ENCODE measurements at places on chromosomes 11 and 22.

DNA sequence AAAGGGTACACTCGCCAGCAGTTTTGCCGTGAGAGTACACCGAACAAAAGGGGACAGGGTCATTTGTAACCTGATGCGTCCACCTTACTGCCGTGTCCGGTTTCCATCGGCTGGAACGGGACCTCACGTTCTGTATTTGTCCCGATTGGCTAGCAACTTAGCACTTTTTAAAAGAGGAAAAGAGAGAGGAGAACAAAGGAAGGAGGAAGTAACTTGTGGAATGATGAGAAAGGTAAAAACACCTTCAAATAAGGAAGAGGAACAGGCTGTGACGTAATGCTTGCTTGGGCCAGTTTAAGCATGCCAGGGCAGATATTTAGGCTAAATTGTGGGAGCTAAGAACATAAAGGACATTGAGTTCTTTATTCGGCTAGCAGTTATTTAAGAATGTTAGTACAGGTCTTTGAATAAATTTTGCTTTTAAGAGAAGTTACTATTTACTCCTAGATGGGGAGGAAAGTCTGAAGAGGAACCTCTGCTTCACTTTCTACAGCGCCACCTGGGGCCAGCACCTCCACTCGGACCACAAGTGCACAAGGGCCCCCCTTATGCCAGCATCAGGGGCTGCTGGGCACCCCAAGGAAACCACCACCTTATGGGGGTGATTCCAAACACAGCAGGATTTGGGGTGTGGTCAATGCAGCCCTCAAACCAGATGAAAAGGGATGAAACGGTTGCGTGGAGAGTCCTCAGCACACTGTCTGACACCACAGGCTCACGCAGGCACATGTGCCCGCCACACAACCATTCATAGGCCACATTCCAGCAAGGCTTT, 5.8 kb downstream of the ARSA start:
- no peak for DNase-seq

- DNase-seq: no peak
These were observed 4.9 kb downstream of the UBE2L6 start for GRCh38 chr11:57562596-57562995.

DNA sequence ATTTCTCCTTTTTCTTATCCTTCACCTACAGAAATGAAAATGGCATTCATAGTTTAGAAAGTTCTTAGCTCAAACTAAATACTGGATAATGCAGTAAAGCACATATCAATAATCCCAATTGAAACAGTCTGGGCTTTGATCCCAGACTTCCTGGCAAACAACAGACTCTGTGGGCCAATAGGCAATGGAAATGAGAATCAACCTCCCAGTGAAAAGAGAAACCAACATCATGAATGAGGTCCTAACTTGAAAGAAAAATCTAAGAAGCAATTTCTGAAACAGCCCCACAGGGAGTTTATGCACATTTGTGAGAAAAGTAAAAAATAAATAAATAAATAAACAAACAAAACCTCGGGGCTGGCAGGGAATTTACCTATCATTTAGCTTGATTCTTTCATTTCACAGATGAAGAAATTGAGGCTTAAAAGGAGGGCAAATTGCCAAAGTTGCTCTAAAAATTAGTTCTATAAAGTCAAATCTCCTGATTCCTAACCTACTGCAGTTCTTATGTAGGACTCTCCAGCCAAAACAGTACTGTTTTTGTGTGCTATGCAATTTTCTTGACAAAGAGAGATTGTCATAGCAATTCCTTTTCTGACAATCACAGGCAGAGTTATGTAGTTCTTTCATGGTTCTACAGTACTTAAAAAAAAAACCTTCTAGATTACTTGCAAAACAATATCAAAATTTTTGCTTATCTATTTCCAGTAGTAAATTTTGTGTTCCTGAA, 265.8 kb downstream of the GRM5 start:
- no peak for DNase-seq

GRCh38 chr11:123330948-123331347, 99.1 kb upstream of the GRAMD1B start:
- no peak for DNase-seq

GRCh38 chr11:12052676-12053605, 44.5 kb upstream of the DKK3 start:
- no peak for DNase-seq

GRCh38 chr11:60280412-60280811, at the start of gene MS4A4A:
Gene MS4A4A (plus strand): TSS chr11:60280666. CDS start chr11:60280676, 10 bp downstream.
- no peak for DNase-seq

DNA sequence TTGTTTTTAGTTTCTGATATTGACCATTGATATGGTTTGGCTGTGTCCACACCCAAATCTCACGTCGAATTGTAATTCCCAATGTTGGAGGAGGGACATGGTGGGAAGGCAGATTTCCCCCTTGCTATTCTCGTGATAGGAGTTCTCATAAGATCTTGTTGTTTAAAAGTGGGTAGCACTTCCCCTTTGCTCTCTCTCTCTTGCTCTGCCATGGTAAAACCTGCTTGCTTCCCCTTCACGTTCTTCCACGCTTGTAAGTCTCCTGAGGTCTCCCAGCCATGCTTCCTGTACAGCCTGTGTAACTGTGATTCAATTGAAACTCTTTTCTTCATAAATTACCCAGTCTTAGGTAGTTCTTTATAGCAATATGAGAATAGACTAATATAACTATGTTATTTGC, 203.6 kb upstream of the CHORDC1 start:
- DNase-seq: no peak

- DNase-seq: no peak
These were observed 39.3 kb downstream of the CAPN1 start for GRCh38 chr11:65221026-65221425.

DNA sequence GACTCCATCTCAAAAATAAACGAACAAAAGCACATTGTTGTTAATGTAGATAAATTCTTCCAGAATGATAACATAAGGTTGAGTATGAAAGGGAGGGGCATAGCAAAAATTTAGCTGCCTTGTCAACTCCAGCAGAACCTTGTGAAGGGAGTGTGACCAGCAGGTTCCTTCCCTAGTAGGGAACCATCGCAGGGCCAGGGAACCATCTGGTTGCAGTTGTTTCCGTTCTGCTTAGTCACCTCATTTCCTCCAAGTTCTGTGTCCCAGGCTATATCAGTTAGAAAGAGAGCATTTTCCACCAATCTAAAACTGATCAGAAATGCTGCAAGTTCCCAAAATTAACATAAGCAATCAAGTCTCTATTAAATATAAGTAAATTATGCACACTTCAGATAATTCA, 126.7 kb upstream of the BLID start:
- DNase-seq: no peak

DNA sequence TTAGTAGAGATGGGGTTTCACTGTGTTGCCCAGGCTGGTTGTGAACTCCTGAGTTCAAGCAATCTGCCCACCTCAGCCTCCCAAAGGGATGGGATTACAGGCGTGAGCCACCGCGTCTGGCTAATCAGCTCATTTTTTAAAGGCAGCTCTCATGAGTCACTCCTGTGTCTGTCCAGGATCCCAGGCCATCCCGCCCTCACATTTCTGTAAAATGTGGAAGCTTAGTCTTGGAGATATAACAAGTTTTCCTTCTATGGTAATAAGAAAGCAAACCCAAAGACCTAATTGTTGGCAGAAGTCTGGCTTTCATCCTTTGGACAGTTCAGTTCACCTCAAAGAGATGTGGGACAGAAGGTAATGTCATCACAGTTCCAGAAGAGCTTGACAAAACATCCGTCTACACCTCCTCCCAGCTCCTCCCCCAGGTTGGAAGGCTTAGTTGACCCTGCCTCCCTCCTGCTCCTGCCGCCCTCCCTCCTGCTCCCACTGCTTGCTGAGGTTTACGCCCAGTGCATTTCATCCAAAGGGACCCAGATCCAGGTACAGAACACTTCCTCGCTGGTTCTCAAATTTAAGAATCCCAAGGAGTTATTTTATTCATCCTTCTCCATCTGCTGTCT, 6.4 kb downstream of the DRD2 start:
- DNase-seq: no peak

GRCh38 chr11:55942785-55943392, 6.7 kb upstream of the OR5I1 start:
- DNase-seq: no peak

- DNase-seq: no peak
These were observed 77.2 kb downstream of the MYEOV start for GRCh38 chr11:69370984-69371709.

DNA sequence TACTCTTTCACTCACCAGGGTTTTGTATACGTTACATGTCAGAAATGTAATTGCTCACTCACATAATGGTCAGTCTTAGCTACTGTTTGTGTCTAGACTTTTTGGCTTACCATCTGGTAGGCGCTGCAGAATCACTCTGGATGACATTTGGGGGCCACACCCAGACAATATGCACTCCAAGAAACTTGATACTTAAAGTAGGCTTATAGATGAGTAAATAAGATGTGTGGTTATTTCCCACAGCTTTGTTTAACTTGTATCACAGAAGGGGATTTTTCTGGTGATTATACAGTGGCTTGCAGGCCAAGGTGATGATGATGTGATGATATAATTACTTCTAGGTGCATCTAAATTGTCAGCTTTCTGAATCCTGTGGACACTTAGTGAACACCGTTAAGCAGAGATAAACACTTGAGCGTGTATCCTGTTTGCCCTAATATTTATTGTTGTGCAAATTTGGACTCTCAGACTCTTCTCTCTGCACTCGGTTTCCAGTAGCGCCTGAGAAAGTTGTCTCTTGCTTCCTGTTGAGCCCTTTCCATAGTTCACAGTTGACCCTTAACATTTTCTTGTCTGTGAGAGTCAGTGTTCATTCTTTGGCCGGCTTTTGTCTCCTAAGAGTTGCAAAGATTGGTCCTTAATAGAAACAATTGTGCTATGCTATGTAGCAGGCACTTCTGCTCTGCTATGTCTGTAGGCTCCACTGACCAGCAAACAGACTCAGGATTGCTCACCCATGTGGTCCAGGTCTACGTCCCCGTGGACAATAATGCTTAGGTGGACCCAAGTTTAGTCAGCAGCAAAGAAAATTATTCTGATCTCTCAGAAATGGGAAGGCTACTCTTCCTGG, 89.3 kb downstream of the PRR5L start:
- DNase-seq: peak; percentile 37

- DNase-seq: no peak
These were observed 81.5 kb downstream of the GRK3 start for GRCh38 chr22:25645964-25646363.

GRCh38 chr11:86718521-86718920, 46.1 kb upstream of the ME3 start:
- no peak for DNase-seq

DNA sequence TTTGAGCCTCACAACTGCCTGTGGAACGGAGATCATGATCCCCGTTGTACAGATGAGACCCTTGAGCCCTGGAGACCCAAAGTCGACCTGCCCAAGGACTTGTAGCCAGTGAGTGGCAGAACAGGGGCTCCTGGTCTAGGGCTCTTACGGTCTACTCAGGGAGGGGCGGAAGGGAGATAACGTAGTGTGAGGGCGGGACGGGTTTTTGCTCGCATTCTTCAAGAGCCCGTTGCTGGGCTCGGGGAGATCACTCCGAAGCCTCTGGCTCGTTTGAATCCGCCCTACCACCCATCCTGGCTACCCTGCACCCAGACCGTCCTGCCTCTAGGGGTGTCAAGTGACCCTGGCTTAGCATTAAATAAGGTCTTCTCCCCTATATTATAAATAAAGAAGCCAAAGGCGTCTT, 639 bp downstream of the CRY2 start:
- DNase-seq: no peak

- no peak for DNase-seq
These were observed 20.3 kb downstream of the ARHGAP20 start for GRCh38 chr11:110691926-110692325.

DNA sequence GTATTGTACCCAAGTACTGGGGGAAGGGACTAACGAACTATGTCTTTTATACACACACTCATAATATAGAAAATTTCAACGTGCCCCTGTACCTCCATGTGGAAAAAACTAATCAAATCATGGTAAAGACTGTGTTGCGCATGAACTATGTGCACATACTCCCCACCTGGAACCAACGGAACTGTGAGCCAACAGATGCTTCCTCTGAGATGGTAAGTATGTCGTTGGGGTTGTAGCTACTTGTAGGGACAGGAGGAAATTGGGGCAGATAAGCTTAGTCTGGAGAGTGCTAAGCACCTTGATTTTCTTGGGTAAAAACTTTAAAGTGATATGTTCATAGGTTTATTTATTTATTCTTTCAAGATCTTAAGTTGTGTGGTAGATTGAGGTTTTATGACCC, 40.1 kb downstream of the GLYAT start:
- no peak for DNase-seq

GRCh38 chr22:40709752-40710413, 30.6 kb downstream of the MCHR1 start:
- no peak for DNase-seq

All from AG04449 (cell line).